Fibroblast of lung (primary cell): ENCODE measurements at places on chromosomes 1 and 21. TPM values are rescaled to one million over a fixed set of nuclear protein-coding genes. Genes with fewer than 3 reads are reported as not detected.

The WNT3A gene
- total RNA-seq, result not detected in 2 replicates

The PGBD5 gene
- 0.17 and 0.51 TPM in 2 replicates for total RNA-seq

The ACTL8 gene
- not detected in 2 replicates for total RNA-seq

The TFF1 gene
- total RNA-seq, result not detected in 2 replicates

The DDAH1 gene
- 22.6 and 50.0 TPM in 2 replicates for total RNA-seq

The FAM78B gene
- 0.33 and 0.51 TPM in 2 replicates for total RNA-seq

The PRPF38A gene
- total RNA-seq, result 6.9 and 7.3 TPM in 2 replicates

The SH3BGR gene
- total RNA-seq, result 3.3 and 6.8 TPM in 2 replicates

The UBL4B gene
- under 0.01 TPM in 1 of 2 replicates, not detected in the other for total RNA-seq

The GPR3 gene
- total RNA-seq, result 0.17 and 0.26 TPM in 2 replicates

The IVL gene
- not detected in 2 replicates for total RNA-seq

The SYT14 gene
- total RNA-seq, result 0.26 and 0.99 TPM in 2 replicates
